Sciatic nerve (tissue), 2 donors: ENCODE measurements at places on chromosomes 12 and 14. TPM values are rescaled to one million over a fixed set of nuclear protein-coding genes. Genes with fewer than 3 reads are reported as not detected.

- no peak for DNase-seq
These were observed 100.0 kb downstream of the ARF6 start for GRCh38 chr14:49992901-49993339.

DNA sequence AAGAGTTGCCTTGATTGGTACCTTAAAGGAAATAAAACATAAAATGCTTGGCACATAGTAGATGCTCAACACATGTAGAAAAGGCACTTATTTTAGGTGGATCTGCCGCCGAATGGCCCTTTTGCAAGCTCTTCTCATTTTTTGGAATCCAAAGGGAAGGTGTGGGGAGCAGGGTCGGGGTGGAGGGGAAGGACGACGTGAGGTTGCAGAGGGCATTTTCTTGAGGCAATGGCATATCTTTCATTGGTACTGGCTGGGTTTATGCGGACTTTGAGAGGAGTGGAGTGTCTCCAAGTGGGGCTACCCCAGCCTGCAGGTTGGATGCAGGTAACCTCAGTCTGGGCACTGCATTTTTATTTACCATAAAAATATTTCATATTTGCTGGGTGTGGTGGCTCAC lies 8.1 kb downstream of the RTL1 start:
- DNase-seq = no peak

DNA sequence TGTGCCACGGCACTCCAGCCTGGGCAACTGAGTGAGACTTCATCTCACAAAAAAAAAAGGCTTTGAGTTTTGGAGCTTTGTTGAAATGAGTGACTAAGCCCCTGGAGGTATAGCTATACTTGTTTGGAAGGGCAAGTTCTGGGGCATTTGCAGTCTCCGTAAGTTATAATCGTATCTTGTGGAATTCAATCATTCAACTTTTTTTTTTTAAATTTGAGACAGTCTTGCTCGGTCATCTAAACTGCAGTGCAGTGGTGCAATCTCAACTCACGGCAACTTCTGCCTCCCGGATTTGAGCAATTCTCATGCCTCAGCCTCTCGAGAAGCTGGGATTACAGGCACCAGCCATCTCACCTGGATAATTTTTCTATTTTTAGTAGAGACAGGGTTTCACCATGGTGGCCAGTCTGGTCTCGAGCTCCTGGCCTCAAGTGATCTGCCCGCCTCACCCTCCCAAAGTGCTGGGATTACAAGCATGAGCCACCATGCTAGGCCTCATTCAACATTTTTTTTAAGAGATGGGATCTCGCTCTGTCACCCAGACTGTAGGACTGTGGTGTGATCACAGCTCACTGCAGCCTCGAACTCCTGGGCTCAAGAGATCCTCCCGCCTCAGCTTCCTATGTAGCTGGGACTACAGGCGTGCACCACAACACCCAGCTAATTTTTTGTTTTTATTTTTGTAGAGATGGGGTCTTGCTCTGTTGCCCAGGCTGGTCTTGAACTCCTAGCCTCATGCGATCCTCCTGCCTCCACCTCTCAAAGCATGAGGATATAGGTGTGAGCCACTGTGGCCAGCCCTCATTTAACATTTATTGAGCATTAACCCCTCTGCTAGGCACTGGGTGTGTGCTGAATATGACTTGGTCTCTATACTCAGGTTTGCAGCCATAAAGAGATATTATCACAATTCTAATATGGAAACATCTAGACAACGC lies 133.7 kb upstream of the MAP1LC3B2 start:
- no peak for DNase-seq

DNA sequence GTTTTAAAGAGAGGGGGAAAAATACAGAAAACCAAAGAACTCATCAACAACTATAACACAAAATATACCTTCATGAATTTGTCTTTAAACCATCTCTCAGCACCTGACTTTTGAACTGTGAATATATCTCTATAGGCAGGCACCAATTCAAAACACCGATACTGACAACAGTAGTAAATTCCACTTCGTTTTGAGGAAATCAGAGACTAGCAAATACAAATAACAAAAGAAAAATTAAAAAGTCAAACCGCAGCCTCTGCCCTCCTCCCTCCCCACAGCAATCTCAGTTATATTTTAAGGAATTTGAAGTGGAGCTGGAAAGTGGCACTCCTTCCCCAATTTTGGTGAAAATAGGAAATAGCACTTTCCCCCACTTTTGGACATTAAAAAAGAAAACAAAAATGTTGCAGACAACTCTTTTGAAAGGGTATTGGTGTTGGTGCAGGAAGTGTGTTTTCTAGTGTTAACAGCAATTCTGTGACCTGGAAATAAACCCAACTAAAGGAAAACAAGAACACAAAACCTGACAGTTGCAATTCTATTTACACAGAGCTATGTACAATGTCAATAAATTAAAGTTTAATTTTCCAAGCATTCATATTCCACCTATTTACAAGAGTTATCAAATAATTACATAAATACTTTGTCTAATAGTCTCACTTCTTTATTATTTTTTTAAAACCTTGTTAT lies 13.5 kb downstream of the TBX3 start:
- DNase-seq = no peak

The CEP170B gene
- total RNA-seq = 15.3 TPM
